ENCODE measurements at places on chromosomes 5 and 9.

DNA sequence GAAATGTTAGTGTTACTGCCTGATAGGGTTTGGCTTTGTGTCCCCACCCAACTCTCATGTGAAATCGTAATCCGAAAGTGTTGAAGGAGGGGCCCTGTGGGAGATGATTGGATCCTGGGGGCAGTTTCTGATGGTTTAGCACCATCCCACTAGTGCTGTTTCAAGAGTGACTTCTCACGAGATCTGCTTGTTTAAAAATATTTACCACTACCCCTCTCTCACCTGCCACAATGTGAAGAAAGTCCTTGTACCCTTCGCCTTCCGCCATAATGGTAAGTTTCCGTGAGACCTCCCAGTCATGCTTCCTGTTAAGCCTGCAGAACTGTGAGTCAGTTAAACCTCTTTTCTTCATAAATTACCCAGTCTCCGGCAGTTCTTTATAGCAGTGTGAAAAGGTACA lies 2.6 kb upstream of the RFX3 start:
- no peaks in the 10 kb centered on the region for H3K4me1 ChIP-seq
- H3K4me3 ChIP-seq, result no peak overlapping the region
- H3K27me3 ChIP-seq, result no peaks in the 10 kb centered on the region
- no peak for DNase-seq

GRCh38 chr9:100577776-100578448 lies at the start of gene CAVIN4:
Gene CAVIN4, plus strand, starts transcription at chr9:100578079. Its CDS starts 65 bp downstream, at chr9:100578144.
- peak within 1 kb of the TSS; percentile 3 for H3K27ac ChIP-seq
- no peaks in the 10 kb centered on the region for H3K36me3 ChIP-seq

DNA sequence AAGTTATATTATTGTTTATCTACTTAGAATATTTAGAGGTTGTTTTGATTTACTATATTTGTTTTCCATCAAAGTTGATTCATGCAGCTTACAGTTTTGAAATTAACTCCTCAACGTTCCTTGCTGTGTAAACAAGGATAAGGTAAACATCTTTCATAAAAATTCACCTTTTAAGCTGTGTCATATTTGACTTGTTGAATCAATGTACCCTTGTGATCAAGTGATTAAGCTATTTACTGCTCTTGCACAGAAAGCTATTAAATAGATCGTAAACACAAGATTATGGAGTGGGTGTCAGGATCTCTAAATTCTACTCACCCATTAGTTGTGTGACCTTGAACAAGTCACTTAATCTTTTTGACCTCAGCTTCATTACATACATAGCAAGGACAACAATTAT lies 2054.0 kb upstream of the NUDT12 start:
- H3K4me1 ChIP-seq, result no peaks in the 10 kb centered on the region
- DNase-seq, result no peak
- H3K27me3 ChIP-seq, result no peaks in the 10 kb centered on the region
- no peak overlapping the region for H3K27ac ChIP-seq
- no peak overlapping the region for H3K4me3 ChIP-seq
- no peaks in the 10 kb centered on the region for H3K36me3 ChIP-seq

GRCh38 chr5:74935752-74936091 lies 69.5 kb upstream of the FAM169A start:
- H3K27me3 ChIP-seq, result no peaks in the 10 kb centered on the region
- DNase-seq, result no peak
- H3K27ac ChIP-seq, result no peak overlapping the region
- no peak overlapping the region for H3K4me3 ChIP-seq
- no peaks in the 10 kb centered on the region for H3K36me3 ChIP-seq

GRCh38 chr5:125199968-125200865 lies 453.8 kb upstream of the ZNF608 start:
- H3K4me1 ChIP-seq, result peaks cover 5% of the 10 kb centered on the region
- DNase-seq, result no peak
- H3K4me3 ChIP-seq, result no peak overlapping the region
- no peak overlapping the region for H3K27ac ChIP-seq

DNA sequence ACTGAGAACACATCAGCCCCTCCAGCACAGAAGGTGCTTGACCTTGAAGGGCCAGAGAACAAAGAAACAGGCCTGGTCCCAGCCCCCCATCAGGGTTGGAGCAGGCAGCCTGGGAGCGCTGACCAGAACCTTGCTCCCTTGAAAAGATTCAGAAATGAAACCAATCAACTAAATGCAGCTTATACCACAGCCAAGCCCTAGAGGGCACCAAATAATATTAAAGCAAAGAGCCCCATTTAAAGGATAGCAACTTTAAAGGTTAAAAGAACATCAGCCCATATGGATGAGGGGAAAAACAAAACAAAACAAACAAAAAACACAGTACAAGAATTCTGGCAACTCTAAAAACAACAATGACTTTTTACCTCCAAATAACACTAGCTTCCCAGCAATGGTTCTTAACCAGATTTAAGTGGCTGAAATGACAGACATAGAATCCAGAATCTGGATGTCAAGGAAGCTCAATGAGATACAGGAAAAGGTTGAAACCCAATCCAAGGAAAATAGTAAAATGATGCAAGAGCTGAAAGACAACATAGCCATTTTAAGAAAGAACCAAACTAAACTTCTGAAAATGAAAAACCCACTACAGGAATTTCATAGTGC lies 471.9 kb downstream of the MTRR start:
- no peak overlapping the region for H3K27ac ChIP-seq
- no peaks in the 10 kb centered on the region for H3K27me3 ChIP-seq

DNA sequence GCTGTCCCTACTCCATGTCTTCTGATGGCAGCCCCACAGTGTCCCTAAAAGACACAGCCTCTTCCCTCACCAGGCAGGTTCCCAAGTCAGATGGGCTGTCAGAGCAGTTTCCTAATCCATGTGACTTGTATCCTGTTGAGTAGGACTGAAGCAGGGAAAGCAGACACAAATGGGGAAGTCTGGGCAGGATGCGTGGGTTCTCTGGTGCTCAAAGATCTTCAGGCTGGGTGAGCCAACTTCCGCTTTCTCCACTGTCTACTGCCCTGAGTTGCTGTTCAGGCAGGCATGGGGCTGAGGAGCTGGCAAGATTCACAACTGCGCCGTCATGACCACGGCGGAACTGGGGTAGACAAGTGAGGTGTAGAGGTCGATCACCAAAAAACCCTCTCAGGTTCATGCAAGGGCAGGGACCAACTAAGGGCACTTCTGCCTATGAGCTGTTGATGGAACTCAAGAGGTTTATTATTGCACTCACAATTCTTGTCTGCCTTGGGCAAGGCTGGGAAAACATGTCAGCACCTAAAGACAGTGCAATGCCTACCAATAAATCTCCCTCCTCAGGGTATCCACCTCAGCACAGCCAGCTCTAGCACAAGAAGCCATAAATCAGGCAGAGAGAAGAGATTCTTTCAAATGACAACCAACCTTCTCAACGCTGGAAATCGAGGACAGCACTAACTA lies 83.4 kb downstream of the RAPGEF1 start:
- no peaks in the 10 kb centered on the region for H3K36me3 ChIP-seq
- no peaks in the 10 kb centered on the region for H3K27me3 ChIP-seq
- peak overlapping the region; percentile 97 for H3K27ac ChIP-seq
- no peak overlapping the region for H3K4me3 ChIP-seq
- DNase-seq, result no peak

DNA sequence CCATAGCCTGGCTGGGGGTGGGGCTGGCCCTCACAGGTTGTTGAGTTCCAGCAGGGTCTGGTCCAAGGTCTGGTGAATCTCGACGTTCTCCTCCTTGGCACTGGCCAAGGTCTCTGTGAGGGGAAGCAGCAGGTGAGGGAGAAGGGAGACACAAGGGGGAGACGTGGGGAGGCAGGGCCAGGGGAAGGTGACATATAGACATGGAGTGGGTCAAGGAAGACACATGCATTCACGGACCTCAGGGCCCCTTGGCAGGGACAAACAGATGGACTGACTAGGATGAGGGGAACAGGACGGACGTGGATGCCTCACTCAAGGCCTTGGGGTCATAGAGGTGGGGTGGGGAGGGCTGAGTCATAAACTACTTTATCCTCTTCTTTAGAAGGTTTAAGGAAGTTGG lies 7.7 kb downstream of the TPM2 start:
- peaks cover 55% of the 10 kb centered on the region for H3K4me1 ChIP-seq
- H3K27ac ChIP-seq, result peak overlapping the region; percentile 47
- no peak for DNase-seq
- H3K4me3 ChIP-seq, result no peak overlapping the region

DNA sequence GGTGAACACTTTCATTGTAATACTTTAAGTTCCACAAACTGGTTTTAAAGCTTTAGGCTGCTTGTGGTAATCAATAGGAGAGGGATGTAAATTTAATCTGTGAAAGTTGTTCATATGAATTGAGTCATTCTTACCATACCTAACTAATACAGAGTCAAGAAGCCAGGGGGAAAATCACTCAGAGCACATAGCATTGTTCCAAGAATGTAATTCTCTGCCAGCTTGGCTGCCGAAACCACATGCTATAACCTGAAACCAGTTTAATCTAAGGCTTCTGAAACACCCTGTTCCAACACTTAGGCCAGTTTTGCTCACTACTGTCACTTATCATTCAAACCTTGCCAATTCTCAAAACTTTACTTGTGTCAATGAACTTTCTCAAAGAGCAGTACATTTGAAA lies 528.8 kb upstream of the GRAMD2B start:
- no peaks in the 10 kb centered on the region for H3K27me3 ChIP-seq
- no peak overlapping the region for H3K4me3 ChIP-seq
- no peaks in the 10 kb centered on the region for H3K4me1 ChIP-seq
- no peak overlapping the region for H3K27ac ChIP-seq

DNA sequence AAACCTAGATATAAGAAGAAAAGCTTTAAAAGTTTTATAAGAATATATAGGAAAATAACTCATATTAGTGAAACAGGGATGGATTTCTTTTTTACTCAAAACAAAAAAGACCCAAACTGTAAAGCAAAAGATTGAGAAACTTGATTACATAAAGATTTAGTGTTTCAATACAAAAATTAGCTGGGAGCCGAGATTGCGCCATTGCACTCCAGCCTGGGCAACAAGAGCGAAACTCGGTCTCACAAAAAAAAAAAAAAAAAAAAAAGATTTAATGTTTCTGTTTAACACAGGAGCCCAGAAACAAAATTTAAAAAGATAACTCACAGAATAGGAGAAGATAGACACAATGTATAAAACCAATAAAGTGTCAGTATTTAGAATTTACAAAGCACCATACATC lies 45.2 kb downstream of the CDC14B start:
- H3K4me1 ChIP-seq, result peaks cover 4% of the 10 kb centered on the region
- H3K4me3 ChIP-seq, result no peak overlapping the region
- no peak overlapping the region for H3K27ac ChIP-seq
- no peaks in the 10 kb centered on the region for H3K27me3 ChIP-seq
- no peaks in the 10 kb centered on the region for H3K36me3 ChIP-seq

- H3K36me3 ChIP-seq, result no peaks in the 10 kb centered on the region
- H3K27me3 ChIP-seq, result no peaks in the 10 kb centered on the region
- no peak overlapping the region for H3K27ac ChIP-seq
- H3K4me3 ChIP-seq, result no peak overlapping the region
Observed at GRCh38 chr5:113244966-113245365, 189.8 kb downstream of the TSSK1B start.

DNA sequence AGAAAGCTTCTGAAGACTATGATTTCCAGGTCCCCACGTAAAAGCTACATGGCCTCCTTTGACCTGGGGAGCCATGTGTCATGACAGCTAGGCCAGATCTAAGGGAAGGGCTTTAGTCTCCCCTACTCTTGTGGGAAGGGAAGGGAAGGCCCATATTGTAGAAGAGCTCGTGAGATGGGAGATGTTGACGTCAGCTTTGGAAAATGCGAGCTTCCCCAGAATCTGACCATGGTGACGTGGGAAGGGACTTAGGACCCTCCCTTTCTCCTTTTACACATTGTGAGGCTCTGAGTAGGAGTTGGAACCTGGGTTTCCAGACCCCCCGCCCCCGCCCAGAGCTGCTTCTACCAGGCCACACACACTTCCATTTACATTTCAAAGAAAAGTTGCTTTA lies 165.5 kb downstream of the SYK start:
- no peak overlapping the region for H3K4me3 ChIP-seq
- no peaks in the 10 kb centered on the region for H3K27me3 ChIP-seq
- no peak overlapping the region for H3K27ac ChIP-seq
- peaks cover 8% of the 10 kb centered on the region for H3K4me1 ChIP-seq
- H3K36me3 ChIP-seq, result no peaks in the 10 kb centered on the region

Measured in IMR-90 (cell line).